T-helper 17 cell (primary cell): ENCODE measurements at places on chromosomes 16 and 17.

DNA sequence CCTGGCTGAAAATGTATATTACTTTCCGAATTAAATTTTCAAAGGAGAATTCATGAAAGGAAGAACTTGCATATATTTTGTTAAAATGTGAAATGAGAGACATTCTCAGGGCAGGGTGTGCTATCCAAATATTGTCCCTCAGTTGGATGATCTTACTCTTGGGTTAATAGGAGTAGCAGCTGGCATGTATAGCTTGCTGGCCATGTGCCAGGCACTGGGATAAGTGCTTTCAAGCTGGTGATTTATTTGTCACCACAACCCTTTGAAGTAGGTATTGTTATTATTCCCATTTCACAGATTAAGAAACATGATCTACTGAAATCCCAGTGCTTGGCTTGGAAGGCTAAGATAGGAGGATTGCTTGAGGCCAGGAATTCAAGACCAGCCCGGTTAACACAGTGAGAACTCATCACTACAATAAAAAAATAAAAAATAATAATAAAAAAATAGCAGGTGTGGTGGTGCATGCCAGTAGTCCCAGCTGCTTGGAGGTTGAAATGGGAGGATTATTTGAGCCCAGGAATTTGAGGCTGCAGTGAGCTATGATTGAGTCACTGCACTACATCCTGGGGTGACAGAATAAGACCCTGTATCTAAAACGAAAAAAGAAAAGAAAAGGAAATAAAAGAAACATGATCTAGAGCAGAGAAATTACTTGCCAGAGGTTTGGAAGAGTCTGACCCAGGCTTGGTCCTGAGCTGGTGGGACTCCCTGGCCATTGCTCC, 11.6 kb upstream of the MPHOSPH6 start:
- peaks cover 25% of the 10 kb centered on the region for H3K27me3 ChIP-seq
- H3K4me1 ChIP-seq = no peaks in the 10 kb centered on the region
- no peak for DNase-seq
- H3K4me3 ChIP-seq = no peak overlapping the region
- no peak overlapping the region for H3K27ac ChIP-seq
- H3K36me3 ChIP-seq = no peaks in the 10 kb centered on the region

GRCh38 chr17:5582209-5583185, 1.8 kb downstream of the NLRP1 start:
- no peak for DNase-seq
- H3K36me3 ChIP-seq = peaks cover 4% of the 10 kb centered on the region
- H3K4me1 ChIP-seq = peaks cover 53% of the 10 kb centered on the region

DNA sequence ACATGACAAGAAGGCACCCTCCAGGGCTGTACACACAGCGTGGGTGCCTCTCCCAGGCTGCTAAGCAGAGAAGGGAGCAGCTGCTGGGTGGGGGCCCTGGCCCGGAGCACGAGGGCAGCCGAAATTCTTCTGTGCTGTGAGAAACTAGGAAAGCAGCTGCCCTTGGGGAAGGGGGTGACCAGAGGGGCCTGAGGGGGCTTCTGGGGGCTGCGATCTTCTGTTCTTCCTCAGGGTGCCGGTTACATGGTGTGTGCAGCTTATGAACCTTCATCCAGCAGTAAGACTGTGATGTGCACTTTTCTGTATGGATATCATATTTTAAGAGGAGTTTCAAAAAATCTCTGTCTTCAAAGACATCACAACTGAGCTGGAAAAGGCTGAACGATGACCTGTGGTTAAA, 43.2 kb upstream of the METRNL start:
- no peak for DNase-seq
- H3K27me3 ChIP-seq = no peaks in the 10 kb centered on the region
- no peak overlapping the region for H3K4me3 ChIP-seq

DNA sequence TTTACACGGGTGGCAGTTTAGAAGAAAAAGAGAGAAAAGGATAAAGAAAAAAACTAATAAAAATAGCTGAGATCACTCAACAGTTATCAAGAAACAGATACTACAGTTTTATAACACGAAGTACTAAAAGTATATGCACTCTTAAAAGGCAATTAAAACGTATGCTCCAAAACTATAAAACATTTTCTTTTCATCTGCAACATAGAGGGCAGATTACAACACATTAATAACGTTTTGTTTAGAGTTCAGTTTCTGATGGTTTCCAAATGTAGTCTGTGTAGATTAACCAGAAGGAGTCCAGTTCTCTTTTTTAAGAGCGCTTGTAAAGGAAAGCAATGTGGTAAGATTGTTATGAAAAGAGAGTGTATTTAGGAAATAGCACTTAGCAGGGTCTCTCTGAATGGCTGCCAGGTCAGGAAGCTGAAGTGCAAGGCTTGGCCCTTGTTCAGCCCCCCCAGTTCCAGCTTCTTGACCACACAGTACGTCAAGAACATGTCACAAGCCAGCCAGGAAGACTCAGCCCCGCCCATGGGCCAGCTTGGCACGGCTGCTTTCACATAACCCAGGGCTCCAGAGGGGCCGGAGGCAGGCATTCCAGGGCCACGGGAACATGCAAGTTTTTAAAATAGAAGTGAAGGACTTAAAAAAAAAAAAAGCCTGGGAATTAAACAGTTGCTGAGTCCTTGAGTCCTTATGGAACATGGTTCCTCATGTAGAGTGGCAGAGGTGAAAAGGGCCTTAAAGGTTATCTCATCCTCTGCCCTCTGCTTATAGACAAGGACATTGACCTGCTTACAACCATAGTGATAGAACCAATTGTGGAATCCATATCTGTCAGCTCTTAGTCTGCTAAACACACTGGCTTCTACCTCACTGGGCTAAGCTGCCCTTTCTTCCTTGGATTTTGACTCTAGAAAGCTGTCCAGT, 147.4 kb upstream of the TBX2 start:
- no peak overlapping the region for H3K27ac ChIP-seq
- no peak for DNase-seq
- H3K36me3 ChIP-seq = no peaks in the 10 kb centered on the region

DNA sequence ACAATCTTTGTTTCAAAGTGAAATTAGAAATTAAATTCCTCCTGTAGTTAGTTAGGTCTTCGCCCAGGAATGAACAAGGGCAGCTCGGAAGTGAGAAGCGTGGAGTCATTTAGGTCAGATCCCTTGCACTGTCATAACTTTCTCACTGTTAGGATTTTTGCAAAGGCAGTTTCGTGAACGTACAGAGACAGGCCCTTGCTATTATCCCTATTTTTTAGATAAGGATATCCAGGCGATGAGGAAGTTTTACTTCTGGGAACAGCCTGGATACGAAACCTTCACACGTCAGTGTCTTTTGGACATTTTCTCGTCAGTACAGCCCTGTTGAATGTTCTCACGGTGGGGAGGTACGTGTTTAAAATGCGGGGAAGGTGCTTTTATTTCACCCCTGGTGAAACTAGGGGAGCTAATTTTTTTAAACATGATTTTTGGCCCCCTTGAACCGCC, 318 bp upstream of the RBL2 start:
- peaks cover 36% of the 10 kb centered on the region for H3K4me1 ChIP-seq
- H3K27me3 ChIP-seq = no peaks in the 10 kb centered on the region
- H3K36me3 ChIP-seq = no peaks in the 10 kb centered on the region

DNA sequence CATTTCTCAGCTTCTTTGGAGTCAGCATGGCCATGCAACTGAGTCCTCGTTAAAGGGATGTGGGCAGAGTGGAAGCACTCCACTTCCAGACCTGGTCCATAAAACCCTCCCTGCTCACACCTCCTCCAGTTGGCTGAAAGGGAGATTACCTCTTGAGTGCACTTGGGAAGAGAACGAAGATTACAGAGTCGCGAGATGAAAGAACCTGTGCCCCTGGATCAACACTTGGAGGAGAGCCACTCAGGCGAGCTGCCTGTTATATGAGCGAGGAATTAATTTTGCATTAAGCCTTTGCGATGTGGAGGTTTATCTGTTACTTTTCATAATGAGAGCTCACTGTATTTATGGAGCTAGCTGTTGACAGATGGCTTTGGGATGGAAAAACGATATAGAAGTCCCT, 147.9 kb downstream of the MAF start:
- H3K4me3 ChIP-seq = no peak overlapping the region
- no peaks in the 10 kb centered on the region for H3K36me3 ChIP-seq
- peaks cover 5% of the 10 kb centered on the region for H3K27me3 ChIP-seq
- no peak overlapping the region for H3K27ac ChIP-seq
- H3K4me1 ChIP-seq = peaks cover 7% of the 10 kb centered on the region

DNA sequence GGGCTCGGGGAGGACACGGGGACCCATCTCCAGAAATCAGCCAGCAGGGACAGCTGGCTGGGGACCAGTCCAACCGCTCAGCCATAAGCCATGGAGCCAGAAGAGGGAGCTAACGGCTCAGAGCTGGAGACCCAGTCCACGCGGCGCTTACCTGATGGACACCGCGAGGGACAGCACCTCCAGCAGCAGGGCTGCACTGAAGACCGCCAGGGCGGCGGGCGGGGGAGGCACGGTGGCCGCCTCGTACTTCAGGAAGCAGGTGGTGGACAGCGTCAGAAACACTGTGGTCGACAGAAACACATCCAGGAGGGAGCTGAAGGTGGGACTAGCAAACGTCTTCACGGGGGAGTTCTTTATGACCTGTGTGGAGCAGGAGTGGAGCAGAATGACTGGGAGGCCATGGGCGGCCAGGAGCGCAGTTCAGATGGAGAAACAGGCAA, 102.6 kb upstream of the CREBBP start:
- H3K4me3 ChIP-seq = no peak overlapping the region
- no peaks in the 10 kb centered on the region for H3K27me3 ChIP-seq
- peak overlapping the region; percentile 43 for H3K27ac ChIP-seq

GRCh38 chr16:11109566-11109965, 146.4 kb downstream of the SOCS1 start:
- H3K4me3 ChIP-seq = no peak overlapping the region
- peaks cover 25% of the 10 kb centered on the region for H3K4me1 ChIP-seq
- H3K36me3 ChIP-seq = no peaks in the 10 kb centered on the region
- H3K27ac ChIP-seq = no peak overlapping the region

- H3K27ac ChIP-seq = no peak overlapping the region
- no peak for DNase-seq
- H3K36me3 ChIP-seq = no peaks in the 10 kb centered on the region
- H3K4me1 ChIP-seq = no peaks in the 10 kb centered on the region
Measured at GRCh38 chr17:21495281-21495680, 119.1 kb downstream of the KCNJ12 start.

DNA sequence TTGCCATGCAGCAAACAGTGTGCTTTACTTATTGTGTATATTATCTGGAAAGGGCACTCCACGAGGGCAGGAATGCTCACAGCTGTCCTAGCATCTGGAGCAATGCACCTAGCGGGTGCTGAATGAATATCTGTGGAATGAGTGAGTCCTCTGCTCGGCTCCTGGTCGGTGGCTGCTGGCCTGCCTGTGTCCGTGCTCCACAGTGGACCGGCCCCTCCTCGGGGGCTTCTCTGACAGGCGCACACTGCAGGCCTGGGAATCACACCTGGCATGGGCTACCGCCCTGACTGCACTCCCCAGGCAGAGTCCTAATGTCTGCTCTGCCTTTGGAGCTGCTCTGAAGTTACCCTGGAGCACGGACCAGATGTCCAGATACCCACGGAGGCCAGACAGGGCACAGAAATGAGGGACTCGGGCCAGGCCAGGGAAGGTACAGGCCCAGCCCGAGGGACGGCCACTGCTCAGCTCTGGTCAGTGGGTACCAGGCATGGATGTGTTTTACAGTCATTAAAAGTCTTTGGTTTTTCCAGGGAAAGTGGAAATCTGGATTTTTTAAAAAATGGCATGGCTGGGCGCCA, 21.1 kb upstream of the AKTIP start:
- DNase-seq = no peak
- no peaks in the 10 kb centered on the region for H3K36me3 ChIP-seq
- peak overlapping the region; percentile 49 for H3K4me3 ChIP-seq
- no peaks in the 10 kb centered on the region for H3K27me3 ChIP-seq
- H3K4me1 ChIP-seq = peaks cover 20% of the 10 kb centered on the region

DNA sequence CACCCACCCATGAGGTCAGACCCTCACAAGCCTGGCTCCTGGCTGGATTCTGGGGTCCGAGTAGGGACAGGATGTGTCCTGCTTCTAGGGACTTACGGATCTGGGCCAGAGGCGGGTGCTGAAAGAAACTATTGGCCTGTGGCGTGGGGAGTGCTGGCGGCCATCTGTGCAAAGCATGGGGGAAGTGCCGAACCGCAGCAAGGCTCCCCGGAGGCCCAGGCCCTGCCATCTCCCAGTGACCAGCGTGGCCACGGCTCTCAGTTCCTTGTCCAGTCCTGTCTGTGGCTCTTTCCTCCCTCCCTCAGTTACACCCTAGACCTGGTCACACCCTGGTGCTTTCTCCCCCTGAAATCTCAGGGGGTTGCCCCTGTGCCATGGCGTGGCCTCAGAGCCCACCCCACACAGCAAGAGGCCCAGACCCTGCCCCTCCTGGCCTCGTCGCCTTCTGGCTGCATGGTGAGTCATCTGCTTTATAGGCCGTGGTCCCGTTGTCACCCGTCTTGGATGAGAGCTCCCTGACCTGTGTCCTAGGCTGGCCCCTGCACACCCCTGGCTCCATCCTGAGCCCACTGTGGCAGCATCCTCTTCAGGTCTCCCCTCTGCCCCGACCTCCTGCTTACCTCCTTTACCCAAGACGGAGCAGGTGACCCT, 54.5 kb downstream of the PRMT7 start:
- peaks cover 33% of the 10 kb centered on the region for H3K4me1 ChIP-seq
- H3K27ac ChIP-seq = no peak overlapping the region
- peaks cover 19% of the 10 kb centered on the region for H3K27me3 ChIP-seq
- no peak overlapping the region for H3K4me3 ChIP-seq
- peaks cover 4% of the 10 kb centered on the region for H3K36me3 ChIP-seq
- no peak for DNase-seq

DNA sequence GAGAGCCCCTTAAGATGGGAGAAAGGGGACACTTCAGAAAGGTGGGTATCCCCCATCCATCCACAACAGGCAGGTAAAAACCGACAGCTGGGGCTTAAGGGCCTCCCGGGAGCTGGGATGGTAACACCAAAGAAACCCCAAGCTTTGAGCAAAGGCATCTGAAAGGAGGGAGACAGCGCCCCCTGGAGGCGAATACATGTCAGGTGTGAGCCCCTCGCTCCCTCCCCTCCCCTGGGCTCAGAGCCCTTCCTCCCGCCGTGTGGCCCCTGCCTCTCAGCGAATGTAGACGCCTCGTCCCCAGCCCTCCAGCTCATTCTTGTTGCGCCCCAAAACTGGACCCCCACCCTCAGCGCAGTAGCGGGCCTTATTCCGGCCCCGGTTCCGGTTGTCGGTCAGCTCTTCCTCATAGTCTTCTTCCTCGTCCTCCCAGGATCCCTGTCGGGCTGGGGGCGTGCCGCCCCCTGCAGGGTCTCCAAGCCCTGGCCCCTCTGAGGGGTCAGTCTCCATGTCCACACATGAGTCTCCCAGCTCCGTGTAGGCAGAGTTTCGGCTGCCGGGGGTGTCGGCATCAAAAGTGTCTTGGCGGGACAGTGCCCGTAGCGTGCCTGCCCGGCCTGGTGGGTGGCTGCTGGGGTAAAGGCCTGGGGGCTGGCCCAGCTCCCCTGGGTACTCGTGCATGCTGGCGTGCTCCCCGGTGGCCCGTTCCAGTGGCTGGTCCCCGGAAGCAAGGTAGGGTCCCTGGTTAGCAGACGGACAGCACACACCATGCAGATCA, 9.1 kb upstream of the ARL5C start:
- peak; percentile 62 for DNase-seq
- no peak overlapping the region for H3K27ac ChIP-seq
- peaks cover 18% of the 10 kb centered on the region for H3K4me1 ChIP-seq
- H3K27me3 ChIP-seq = no peaks in the 10 kb centered on the region
- H3K4me3 ChIP-seq = peak overlapping the region; percentile 52
